ENCODE measurements at places on chromosomes 6 and 20.

DNA sequence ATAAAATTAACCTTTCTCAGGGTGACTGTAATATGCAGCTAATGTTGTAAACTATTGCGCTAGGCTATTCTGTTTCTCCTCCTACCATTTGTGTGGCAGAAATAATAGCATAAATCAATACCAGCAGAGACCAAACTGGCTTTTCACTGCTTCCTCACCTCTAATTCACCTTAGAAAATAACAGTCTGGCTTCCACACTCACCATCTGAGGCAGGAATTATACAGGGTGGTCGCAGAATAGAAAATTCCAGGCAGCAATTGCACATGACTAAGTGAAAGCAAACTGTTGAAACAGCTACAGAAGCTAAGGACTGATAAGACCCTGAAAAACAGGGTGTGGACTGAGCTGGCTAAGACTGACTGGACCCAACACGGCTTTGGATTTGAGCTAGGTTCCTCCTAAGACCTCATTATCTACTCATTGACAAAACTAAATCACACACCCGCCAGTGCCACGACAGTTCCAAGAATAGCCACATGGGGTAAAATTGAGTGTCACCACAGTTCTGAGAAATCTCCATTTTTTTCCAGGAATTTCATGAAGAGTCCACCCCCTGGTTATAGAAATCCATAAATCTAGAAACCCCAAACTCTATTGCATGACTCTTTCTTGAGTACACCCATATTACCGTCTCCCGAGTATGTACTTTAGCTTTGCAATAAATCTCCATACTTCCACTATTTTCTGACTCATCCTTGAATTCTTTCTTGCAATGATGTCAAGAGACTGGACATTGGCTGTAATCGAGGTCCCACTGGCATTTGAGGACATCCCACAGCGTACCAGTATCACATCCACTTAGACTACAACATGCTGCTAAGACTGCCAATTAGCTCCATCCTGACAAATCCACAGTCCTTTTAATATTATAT, 60.9 kb upstream of the KCNQ5 start:
- no peak for DNase-seq

- no peak for DNase-seq
These were observed 15.7 kb downstream of the PAQR8 start for GRCh38 chr6:52377538-52378221.

DNA sequence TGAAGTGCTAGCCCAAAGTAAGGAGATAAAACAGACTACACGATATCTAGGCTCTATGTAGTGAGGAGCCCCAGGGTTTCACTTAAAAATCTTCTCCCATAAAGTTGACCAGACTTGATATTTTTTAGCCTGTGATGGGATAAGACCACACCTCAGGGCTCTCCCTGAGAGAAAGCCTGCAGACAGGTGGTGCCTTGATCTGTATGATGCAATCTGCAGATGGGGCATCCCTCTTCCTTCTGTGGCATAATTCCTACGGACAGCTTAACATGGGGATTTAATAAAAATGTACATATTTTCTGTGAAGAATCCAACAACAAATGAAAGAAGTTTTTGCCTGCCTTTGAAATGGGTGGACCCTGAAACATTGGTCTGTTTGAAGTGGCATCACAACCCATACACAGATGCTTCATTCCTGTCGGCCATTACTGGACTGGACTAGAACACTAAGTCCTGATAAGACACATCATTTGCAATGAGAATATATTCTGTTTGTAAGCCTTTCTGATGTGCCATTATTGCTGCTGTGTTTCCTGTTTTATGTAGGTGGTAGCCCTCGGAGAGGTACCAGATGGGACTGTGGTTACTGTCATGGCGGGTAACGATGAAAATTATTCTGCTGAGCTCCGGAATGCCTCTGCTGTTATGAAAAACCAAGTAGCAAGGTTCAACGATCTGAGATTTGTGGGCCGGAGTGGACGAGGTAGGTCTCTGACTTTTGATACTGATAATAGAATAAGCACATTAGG, 53.8 kb upstream of the SUPT3H start:
- DNase-seq, result no peak

DNA sequence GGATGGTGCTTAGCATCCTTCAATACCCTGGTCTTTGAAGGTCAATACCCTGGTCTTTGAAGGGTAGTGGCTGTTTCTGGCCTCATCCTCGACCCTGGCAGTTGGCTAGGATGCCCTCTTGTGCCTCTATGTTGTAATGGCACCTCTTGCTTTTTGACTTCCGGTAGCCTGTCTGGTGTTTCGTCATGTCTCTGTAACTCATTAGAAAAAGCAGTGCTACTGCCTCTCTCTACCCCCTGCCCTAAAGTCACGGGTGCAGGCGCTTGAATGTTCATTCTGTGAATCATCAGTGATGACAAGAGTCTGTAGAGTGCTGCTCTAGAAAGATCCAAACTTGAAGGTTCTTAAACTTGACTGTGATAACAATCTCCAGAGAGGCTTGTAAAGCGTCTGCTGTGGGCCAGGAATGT, 28.3 kb downstream of the RSPO4 start:
- DNase-seq, result no peak

DNA sequence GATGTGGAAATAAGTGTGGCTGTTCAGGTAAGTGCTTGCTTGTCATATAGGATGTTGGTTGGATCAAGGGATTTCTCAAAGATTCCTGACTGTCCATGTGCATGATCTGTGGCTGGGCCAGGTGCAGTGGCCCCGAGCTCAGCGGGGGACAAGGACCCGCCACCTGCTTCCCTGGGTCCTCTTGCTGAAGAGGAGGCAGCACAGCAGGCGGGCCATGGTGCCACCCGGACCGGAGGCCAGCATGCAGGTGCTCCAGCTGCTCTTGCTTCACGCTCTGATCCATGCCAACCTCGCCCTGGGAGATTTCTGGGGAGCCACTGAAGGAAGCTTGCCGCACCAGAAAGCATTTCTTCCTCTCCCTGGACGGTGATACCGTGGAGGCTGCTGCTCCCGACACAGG, 173.8 kb downstream of the HIVEP2 start:
- DNase-seq, result no peak

GRCh38 chr20:57628047-57628961, 8.1 kb upstream of the ZBP1 start:
- DNase-seq, result no peak

GRCh38 chr6:28336284-28337120, 554 bp upstream of the ZSCAN31 start:
- no peak for DNase-seq

All from NCI-H1930 (cell line).